ENCODE measurements at places on chromosomes 11 and 22. TPM values are rescaled to one million over a fixed set of nuclear protein-coding genes. Genes with fewer than 3 reads are reported as not detected.

The SAAL1 gene
- 12.6 TPM for total RNA-seq

The TRIM51G gene
- not detected for total RNA-seq

The IL17REL gene
- not detected for total RNA-seq

The CDC42BPG gene
- total RNA-seq: 48.5 TPM

The SELENOM gene
- total RNA-seq: 31.3 TPM

DNA sequence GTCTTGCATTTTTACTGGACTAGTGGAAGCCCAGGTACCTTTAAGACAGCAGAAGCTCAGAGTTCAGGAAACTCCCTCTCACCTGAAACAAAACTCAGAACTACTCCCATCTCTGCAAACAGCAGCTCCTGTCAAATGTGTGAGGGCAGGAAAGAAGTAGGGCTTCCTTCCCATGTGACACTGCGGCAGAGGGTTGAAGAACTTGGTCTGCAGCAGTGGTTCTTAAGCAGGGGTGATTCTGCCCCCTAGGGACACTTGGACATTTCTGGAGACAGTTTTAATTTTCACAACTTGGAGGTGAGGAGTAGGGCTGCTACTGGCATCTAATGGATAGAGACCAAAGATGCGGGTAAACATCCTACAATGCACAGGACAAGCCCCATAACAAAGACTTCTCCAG, 63.4 kb downstream of the RCN1 start:
- no peak for DNase-seq
- no peaks in the 10 kb centered on the region for H3K36me3 ChIP-seq
- H3K4me1 ChIP-seq: no peaks in the 10 kb centered on the region

- no peak for DNase-seq
- no peaks in the 10 kb centered on the region for H3K36me3 ChIP-seq
- H3K27me3 ChIP-seq: no peaks in the 10 kb centered on the region
- H3K27ac ChIP-seq: no peak overlapping the region
- H3K4me1 ChIP-seq: no peaks in the 10 kb centered on the region
Observed at GRCh38 chr11:83545494-83546260, 259.5 kb upstream of the CCDC90B start.

All from esophagus squamous epithelium (tissue), 5 donors.